K562 (cell line): ENCODE measurements at places on chromosomes 1 and 21. TPM values are rescaled to one million over a fixed set of nuclear protein-coding genes. Genes with fewer than 3 reads are reported as not detected.

GRCh38 chr1:30991862-30992606 is 73.5 kb downstream of the PUM1 start:
- H3K27me3 ChIP-seq = no peaks in the 10 kb centered on the region
- H3K27ac ChIP-seq = no peak overlapping the region
- no peak overlapping the region for H3K4me3 ChIP-seq
- H3K4me1 ChIP-seq = 0 out of 3 replicates have a peak, but pooled peaks cover 2% of the 10 kb centered on the region

- no peaks in the 10 kb centered on the region for H3K27me3 ChIP-seq
- H3K27ac ChIP-seq = no peak overlapping the region
- no peak for DNase-seq
- H3K4me1 ChIP-seq = no peaks in the 10 kb centered on the region
Measured at GRCh38 chr1:222865718-222866117, 50.9 kb downstream of the DISP1 start.

- no peak overlapping the region for H3K27ac ChIP-seq
- H3K4me3 ChIP-seq = no peak overlapping the region
- no peaks in the 10 kb centered on the region for H3K27me3 ChIP-seq
- H3K4me1 ChIP-seq = no peaks in the 10 kb centered on the region
Measured at GRCh38 chr21:23008601-23009202, 2010.5 kb downstream of the NCAM2 start.

- no peaks in the 10 kb centered on the region for H3K4me1 ChIP-seq
- H3K27ac ChIP-seq = no peak overlapping the region
- no peak for DNase-seq
- no peak overlapping the region for H3K4me3 ChIP-seq
Measured at GRCh38 chr1:116889380-116889779, 20.3 kb upstream of the PTGFRN start.

DNA sequence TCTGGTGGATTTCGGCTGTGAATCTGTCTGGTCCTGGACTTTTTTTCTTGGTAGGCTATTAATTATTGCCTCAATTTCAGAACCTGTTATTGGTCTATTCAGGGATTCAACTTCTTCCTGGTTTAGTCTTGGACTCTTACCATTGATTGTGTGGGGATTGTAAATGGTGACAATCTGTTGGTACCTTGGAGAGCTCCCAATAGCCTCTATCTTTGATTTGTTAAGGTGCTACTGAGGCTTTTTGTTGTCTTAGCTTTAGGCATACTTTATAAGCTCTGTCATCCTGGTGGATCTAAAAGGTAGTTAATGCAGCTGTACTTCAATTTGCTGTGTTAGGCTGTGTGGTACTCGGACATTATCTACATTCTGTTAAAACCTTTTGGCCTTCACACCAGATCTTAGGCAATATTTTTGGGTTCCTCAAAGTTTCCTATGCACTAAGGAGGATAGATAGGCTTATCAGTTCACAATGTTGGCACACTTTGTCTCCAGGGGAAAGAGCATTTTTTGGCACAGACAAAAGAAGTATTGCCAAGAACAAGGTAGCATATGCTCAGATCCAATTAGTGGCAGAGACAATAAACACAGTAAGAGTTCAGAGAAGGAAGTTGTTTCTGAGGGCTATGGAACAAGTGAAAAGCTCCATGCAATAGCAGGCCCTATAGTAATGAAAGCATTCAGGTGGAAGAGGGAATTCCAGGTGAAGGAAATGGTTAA is 230.4 kb downstream of the PDE4B start:
- no peaks in the 10 kb centered on the region for H3K36me3 ChIP-seq
- H3K27ac ChIP-seq = no peak overlapping the region

- DNase-seq = no peak
- no peak overlapping the region for H3K4me3 ChIP-seq
- H3K36me3 ChIP-seq = no peaks in the 10 kb centered on the region
- no peaks in the 10 kb centered on the region for H3K4me1 ChIP-seq
- H3K27me3 ChIP-seq = peaks cover 4% of the 10 kb centered on the region; the same call in 2 of the 3 replicates
Measured at GRCh38 chr1:223289621-223290020, 74.4 kb downstream of the SUSD4 start.

GRCh38 chr1:224582041-224582440 is 34.1 kb upstream of the CNIH3 start:
- H3K27ac ChIP-seq = no peak overlapping the region
- H3K4me1 ChIP-seq = no peaks in the 10 kb centered on the region
- no peaks in the 10 kb centered on the region for H3K36me3 ChIP-seq
- no peak overlapping the region for H3K4me3 ChIP-seq
- peaks cover 5% of the 10 kb centered on the region; the same call in 1 of the 3 replicates for H3K27me3 ChIP-seq

DNA sequence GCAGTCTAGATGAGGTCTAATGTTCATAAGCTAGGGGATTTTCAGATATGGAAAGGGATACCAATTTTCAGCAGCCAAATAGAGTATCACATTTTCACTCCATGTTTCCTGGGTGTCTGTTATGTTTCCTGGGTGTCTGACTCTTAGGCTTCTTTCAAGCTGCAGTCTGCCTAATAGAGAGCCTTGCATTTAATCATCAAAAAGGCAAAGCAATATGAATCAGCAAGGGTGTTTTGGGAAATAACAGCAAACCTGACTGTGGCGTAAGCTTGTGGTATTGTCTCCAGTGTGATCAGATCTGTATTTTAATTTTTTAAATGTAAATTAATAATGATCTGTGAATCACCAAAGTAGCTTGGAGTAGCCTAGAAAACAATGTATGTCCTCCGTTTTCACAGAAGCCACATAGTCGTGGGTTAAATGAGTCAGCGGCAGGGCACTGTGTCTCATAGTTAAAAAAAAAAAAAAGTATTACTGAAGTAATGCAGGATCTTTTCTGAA is 10.4 kb downstream of the LGALS8 start:
- peaks cover 22% of the 10 kb centered on the region for H3K4me1 ChIP-seq
- no peak for DNase-seq
- H3K27ac ChIP-seq = no peak overlapping the region
- H3K4me3 ChIP-seq = no peak overlapping the region
- H3K36me3 ChIP-seq = peaks cover 49% of the 10 kb centered on the region; the same call in 2 of the 3 replicates

DNA sequence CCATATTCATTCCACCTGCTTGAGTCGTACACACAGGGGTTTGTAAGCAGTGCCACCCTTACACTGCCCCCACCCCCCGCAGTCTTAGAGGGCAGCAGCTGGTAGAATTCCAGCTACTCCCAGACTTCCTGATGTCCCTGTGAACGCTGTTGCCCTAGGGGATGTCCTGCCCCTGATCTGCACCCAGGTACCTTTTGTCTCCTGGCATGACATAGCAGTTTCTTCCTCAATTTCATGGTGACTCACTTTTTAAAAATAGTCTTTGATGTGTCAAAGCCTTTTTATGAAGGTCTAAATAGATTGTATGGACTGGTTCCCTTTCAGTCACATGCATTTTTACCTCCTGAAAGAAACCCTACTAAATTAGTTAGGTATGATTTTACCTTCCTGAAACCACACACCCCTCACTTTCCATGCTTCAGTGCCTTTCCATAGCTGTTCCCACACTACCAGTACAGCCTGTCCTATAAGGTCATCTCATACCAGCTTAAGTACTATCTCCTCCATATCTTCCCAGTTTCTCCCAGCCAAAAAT is 76.4 kb downstream of the ST3GAL3 start:
- H3K4me3 ChIP-seq = no peak overlapping the region
- no peaks in the 10 kb centered on the region for H3K27me3 ChIP-seq
- no peaks in the 10 kb centered on the region for H3K36me3 ChIP-seq

DNA sequence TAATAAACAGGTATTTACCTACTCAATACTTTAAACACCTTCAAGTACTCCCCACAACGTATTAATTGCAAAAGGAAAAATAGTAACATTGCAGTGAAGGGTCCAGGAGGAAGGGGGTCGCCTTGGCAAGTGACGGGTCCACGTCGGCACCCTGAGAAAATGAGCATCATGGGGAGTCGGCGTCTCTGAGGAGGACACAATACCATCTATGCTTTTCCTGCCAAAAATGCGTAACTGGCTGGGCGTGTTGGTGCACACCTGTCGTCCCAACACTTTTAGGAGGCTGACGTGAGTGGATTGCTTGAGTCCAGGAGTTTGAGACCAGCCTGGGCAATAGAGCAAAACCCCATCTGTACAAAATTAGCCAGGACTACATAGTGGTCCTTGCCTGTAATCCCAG is 7.3 kb downstream of the FTCD start:
- H3K4me3 ChIP-seq = no peak overlapping the region
- H3K27me3 ChIP-seq = no peaks in the 10 kb centered on the region
- no peaks in the 10 kb centered on the region for H3K36me3 ChIP-seq
- no peak for DNase-seq

- no peak for DNase-seq
- H3K36me3 ChIP-seq = no peaks in the 10 kb centered on the region
- no peaks in the 10 kb centered on the region for H3K27me3 ChIP-seq
- H3K4me1 ChIP-seq = no peaks in the 10 kb centered on the region
- no peak overlapping the region for H3K27ac ChIP-seq
Measured at GRCh38 chr21:18298228-18298627, 53.6 kb downstream of the CHODL start.

- peak overlapping the region; percentile 77 for H3K27ac ChIP-seq
- H3K36me3 ChIP-seq = peaks cover 9% of the 10 kb centered on the region; the same call in 2 of the 3 replicates
- peak overlapping the region; percentile 64 for H3K4me3 ChIP-seq
- no peak for DNase-seq
- peaks cover 24% of the 10 kb centered on the region; the same call in 2 of the 3 replicates for H3K4me1 ChIP-seq
Measured at GRCh38 chr1:16237343-16237830, 404 bp upstream of the CPLANE2 start.

DNA sequence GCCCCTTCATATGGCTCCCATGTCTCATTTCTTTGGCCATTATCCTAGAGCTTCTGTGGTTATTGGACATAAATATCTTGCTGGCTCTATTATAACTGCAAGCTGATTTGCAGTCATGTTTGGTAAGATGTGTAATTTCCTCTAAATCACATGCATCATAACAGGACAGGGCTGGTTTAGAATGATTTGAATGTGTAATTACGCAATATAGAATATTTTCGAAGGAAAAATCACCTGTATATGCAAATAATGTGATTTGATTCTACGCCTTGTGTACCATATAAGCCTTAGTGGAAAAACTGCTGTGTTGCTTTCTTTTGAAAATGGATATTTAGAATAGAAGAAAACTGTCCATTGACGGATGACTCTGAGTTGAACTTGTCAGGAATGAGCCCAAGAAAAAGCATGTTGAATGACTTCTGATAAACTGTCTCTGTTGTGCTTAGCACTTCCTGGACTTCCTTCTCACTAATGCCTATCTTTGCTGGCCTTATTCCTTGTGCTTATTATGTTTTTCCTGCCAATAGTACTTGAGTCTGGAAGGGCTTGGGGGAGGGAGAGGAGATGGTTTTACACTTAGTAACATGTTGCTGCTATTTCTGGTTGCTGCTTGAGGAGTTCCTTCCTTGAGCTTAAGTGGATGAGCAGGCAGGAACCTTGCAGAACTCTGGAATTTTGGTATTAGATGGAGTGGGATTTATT is 6.5 kb downstream of the CACHD1 start:
- no peaks in the 10 kb centered on the region for H3K36me3 ChIP-seq
- DNase-seq = no peak
- H3K27me3 ChIP-seq = peaks cover 2% of the 10 kb centered on the region; the same call in 1 of the 2 replicates
- no peak overlapping the region for H3K27ac ChIP-seq
- no peaks in the 10 kb centered on the region for H3K4me1 ChIP-seq

GRCh38 chr21:34850166-34850690 is 181.4 kb downstream of the CLIC6 start:
- no peaks in the 10 kb centered on the region for H3K27me3 ChIP-seq
- peaks cover 80% of the 10 kb centered on the region for H3K36me3 ChIP-seq
- no peak overlapping the region for H3K27ac ChIP-seq
- no peaks in the 10 kb centered on the region; the same call in 1 of the 3 replicates for H3K4me1 ChIP-seq
- no peak overlapping the region for H3K4me3 ChIP-seq
- DNase-seq = no peak

GRCh38 chr1:223444411-223444810 is 51.2 kb downstream of the CCDC185 start:
- H3K4me1 ChIP-seq = no peaks in the 10 kb centered on the region
- H3K36me3 ChIP-seq = no peaks in the 10 kb centered on the region
- H3K27me3 ChIP-seq = no peaks in the 10 kb centered on the region
- no peak overlapping the region for H3K27ac ChIP-seq

DNA sequence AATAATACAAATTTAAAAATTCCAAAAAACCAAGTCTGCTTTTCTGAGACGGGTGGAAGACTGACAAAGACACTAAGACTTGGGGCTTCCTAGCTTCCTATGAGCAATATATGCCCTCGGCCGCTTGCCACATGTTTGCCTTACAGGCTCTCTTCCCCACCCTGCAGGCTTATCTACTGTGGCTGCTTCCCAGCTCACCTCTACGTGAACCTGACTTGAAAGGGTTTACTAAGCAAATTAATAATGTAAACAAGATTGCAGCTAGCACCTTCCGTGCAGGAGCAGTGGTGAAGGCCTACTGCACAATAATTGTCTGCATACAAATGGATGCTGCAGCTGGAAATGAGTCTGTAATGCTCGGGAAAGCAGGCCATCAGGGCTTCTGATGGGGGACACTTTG is 152.9 kb upstream of the DAB1 start:
- H3K36me3 ChIP-seq = no peaks in the 10 kb centered on the region
- no peaks in the 10 kb centered on the region for H3K27me3 ChIP-seq
- no peak overlapping the region for H3K27ac ChIP-seq
- DNase-seq = no peak
- no peaks in the 10 kb centered on the region for H3K4me1 ChIP-seq

GRCh38 chr1:220873868-220874655 is 5.2 kb upstream of the HLX start:
- peak; percentile 53 for DNase-seq
- no peaks in the 10 kb centered on the region for H3K36me3 ChIP-seq
- no peak overlapping the region for H3K27ac ChIP-seq
- H3K4me1 ChIP-seq = peaks cover 9% of the 10 kb centered on the region; the same call in 1 of the 2 replicates
- H3K27me3 ChIP-seq = 0 out of 3 replicates have a peak, but pooled peaks cover 5% of the 10 kb centered on the region

The RIPPLY3 gene
- not detected in 2 replicates for total RNA-seq

The KIAA1614 gene
- 0.16 and 0.36 TPM in 2 replicates for total RNA-seq

The TPTE gene
- 0.95 and 1.4 TPM in 2 replicates for total RNA-seq

The RAB29 gene
- total RNA-seq = 7.8 and 8.0 TPM in 2 replicates

The AQP10 gene
- total RNA-seq = 3.7 and 4.9 TPM in 2 replicates

The DMBX1 gene
- 2.5 and 3.8 TPM in 2 replicates for total RNA-seq

The CR1L gene
- 30.0 and 33.7 TPM in 2 replicates for total RNA-seq

The SPRR2D gene
- total RNA-seq = 2.7 and 3.9 TPM in 2 replicates

The CYP4B1 gene
- total RNA-seq = 0.56 and 0.69 TPM in 2 replicates

The SLC44A3 gene
- total RNA-seq = not detected in 2 replicates

The GJA5 gene
- total RNA-seq = 0.07 TPM in 1 of 2 replicates, not detected in the other
